PC-9 (cell line): ENCODE measurements at places on chromosomes 2 and 18. TPM values are rescaled to one million over a fixed set of nuclear protein-coding genes. Genes with fewer than 3 reads are reported as not detected.

Gene NTSR2
- total RNA-seq: not detected in 2 replicates

Gene HNRNPLL
- total RNA-seq: 38.1 and 39.5 TPM in 2 replicates

Gene RPRM
- 2.1 and 2.9 TPM in 2 replicates for total RNA-seq

Gene INHA
- 5.2 and 9.1 TPM in 2 replicates for total RNA-seq

Gene KCNE4
- total RNA-seq: 0.11 TPM in 1 of 2 replicates, not detected in the other

Gene ICOS
- not detected in 2 replicates for total RNA-seq

Gene TOGARAM2
- total RNA-seq: 0.44 and 0.45 TPM in 2 replicates

Gene C2orf92
- total RNA-seq: 11.2 and 14.0 TPM in 2 replicates
